ENCODE measurements at places on chromosomes 5 and 9.

DNA sequence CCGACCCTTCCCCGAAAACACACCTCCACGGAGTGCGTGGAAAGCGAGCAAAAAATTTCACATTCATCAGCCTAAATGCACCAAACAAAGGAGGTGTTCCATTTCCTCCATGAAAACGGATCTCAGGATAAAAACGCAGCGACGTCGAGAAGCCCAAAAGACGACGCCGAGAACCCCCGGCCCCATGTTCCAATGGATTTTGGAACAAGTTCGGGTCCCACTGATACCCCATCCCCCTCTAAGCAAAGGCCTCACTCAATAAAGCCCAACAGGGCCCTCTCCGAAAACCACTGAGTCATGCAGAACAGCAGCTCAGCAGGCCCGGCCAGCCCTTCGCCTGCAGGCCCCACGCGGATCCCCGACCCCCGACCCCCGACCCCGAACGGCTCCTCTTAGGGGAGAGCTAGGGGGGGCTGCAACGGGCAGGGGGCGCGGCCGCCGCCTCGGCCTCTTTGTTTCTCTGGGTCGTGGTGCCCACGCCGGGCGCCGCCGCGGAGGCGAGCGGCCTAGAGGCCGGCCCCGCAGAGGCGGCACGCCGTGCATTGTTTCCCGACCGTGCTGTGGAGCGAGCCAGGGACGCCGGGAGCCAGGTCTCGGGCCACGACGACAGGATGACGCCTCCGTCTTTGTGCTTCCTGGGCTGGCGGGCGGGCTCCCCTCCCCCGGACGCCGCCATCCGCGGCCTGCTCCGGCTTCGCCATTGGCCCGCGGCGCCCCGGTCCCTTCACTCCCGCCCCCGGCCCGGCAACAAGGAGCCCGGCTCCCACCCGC is 915 bp downstream of the ZFAND5 start:
- DNase-seq: peak; percentile 72

GRCh38 chr5:152608458-152608857 is 203.4 kb upstream of the NMUR2 start:
- no peak for DNase-seq

DNA sequence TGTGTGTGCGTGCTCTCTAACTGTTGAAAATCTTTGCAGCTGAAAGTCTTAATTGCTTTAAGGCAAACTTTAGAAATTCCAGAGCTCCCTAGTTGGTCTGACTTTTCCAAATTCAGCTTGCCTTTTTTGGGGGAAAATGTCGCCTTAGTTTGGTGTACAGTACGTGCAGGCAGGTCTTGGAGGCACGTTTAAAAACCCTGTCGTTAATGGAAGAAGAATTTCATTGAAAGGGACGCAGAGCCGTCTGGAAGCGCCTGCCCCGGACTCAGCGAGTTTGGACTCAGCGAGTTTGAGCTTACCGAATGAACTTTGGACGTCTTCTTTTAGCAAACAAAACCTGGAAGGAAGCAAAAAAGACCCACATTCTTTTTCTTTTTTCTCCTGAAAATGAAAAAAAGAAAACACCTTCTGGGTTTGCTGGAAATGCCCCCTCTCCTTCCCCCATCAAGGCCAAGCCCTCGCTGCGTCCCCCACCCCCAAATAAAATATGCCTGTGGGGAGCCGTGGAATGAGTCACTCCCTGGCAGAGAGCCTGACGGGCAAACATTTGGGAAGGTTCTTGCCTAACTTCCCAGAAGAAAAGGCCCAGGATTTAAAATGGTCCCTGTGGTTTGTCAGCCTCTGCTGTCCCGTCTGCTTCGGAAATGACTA is 1.5 kb downstream of the NEK6 start:
- DNase-seq: no peak

- no peak for DNase-seq
These were observed 25.9 kb upstream of the CACNA1B start for GRCh38 chr9:137851516-137852267.

DNA sequence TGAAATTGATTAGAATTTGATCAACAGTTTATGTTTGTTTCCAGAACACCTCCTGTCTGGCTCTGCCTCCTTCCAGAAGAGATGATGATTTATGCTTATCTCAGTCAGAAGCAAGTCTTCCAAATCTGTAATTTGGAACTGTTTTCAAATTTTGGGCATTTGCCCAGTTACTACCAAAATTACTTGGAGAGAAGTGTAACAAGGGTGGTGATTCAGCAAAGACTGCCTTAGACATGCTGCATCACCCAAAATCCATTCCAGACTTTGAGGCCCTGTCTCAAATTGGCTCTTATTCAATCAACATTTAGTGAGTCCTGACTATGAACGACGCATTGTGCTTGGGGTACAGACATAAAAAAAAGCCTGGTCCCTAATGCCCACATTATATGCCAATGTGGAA is 89.4 kb downstream of the SH3TC2 start:
- DNase-seq: no peak

DNA sequence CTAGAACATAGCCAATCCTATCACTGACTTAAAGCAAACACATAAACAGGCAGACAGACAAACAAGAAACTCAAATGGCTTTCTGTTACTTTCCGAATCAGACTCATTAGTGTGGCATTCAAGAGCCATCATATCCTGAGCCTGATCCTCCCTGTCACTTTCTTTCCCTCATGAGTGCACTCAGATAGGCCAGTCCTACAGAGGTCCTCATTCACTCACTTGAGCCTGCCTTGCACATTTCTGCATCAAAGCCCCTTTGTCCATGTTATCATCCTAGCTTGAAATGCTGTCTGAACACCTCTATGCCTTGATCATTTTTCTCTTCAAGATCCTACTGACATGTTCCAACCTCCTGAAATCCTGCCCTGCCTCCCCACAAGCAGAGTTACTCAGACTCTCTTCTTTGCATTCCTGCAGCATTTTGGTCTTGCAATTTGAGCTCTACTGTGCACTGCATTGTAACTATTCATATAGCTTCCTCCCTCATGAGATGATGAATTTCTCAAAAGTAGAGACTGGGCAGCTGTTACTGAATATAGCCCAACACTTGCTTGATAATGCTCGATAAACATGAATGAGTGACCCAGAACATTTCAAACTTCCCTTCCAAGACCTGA is 126.9 kb downstream of the PALM2AKAP2 start:
- DNase-seq: no peak

All from stimulated activated CD4-positive, alpha-beta T cell treated with anti-CD3 and anti-CD28 coated beads, Interleukin-4, amount 100 ng/mL, for 4 hours (primary cell).